Uterus (tissue), 4 donors: ENCODE measurements at places on chromosomes 6 and 20.

GRCh38 chr6:147549531-147549930 is 41.0 kb downstream of the SAMD5 start:
- no peak for DNase-seq

GRCh38 chr20:43513372-43513930 is 6.0 kb downstream of the L3MBTL1 start:
- DNase-seq: no peak

DNA sequence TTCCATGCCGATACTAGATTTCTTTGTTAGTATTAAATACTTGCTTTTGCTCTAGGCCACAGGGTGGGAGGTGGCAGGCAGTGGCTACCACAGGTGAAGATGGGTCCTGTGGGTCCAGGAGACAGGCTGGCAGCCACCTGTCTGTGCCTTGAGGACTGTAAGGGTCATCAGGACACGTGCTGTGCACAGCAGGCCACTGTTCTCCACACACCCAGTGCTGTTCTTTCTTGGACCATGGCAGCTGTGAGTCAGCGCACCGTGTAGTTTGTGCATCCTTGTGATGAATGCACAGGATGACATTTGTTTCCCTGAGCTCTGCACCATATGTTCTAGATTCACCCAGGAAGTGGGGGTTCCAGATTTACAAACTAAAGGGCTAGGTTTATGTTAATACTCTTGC is 317.0 kb downstream of the ZFAND3 start:
- no peak for DNase-seq

- no peak for DNase-seq
Observed at GRCh38 chr20:32501709-32502108, 83.4 kb downstream of the NOL4L start.

- no peak for DNase-seq
Observed at GRCh38 chr6:81769824-81770223, 17.3 kb upstream of the TENT5A start.

DNA sequence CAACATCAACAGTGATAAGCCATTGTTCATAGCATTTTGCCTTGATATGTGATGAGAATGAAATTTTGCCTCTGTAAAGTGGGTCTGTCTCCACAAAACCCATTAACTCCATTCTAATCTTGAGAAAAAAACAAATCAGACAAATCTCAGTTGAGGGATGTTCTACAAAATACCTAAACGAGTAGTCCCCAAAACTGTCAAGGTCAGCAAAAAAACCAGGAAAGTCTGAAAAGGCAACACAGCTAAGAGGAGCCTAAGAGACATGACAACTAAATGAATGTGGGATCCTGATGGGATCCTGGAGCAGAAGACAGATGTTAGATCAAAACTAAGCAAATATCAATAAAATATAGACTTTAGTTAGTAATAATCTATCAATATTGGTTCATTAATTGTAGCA is 431.6 kb upstream of the SPTLC3 start:
- DNase-seq: no peak

DNA sequence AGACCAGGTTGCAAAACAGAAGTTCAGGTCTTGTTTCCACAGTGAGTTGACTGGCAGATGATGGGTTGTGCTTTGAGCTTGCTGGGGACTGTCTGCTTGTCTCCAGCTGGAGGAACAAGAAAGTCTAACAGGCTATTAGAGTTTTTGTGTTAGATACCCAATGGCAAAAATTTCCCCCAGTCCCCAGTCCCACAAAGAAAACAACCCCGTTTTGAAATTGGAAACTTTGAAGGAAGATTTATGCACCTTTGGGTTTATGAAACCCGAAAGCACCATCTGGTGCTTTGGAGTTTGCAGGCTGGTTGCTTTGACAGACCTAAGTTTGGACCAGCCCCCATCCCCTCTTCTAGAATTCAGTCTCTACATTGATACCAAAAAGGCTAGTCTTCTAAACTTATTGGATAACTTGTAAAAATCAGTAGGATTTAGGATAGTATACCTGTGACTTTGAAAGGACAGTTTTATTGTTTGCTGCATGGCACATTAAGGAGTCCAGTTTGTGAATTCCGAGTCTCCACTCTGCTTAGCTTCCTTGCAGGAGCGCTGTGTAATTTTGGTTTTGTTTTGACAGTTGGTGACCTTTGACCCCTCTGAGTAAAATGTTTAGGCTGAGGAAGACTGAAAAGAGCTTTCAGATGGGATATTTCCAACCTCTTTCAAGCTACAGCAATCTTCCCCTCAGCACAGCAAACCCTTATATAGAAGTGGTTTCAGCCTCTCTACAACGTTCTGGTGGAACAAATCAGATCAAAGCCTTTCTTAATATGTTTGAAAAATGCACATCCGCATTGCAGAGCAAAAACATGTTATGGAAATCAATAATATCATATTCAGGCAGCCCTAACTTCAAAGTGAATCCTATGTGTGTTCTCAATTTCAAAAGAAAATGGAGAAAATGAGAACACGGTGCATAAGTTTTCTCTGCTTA is 25.5 kb upstream of the PRL start:
- DNase-seq: no peak
